ENCODE measurements at places on chromosomes 11 and 22.

DNA sequence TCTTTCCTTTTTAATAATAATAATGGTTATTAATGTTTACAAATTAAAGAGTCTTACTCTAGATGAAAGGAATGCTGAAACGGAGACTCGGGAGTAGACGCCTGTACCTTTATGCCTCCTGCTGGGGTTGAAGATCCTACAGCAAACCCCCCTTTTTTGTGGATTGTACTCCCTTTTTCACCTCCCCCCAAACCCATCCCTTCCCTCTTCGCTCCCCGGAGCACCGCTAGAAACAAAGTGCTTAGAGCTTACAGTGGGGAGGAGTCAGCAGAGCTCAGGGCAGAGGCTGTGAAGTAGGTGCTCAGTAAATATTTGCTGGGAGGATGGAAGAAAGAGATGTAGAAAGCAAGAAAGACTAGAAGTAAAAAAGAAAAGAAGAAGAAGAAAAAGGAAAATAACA, 169.7 kb downstream of the NXPE2 start:
- DNase-seq: no peak

GRCh38 chr11:32318071-32319055, 117.0 kb downstream of the WT1 start:
- no peak for DNase-seq

DNA sequence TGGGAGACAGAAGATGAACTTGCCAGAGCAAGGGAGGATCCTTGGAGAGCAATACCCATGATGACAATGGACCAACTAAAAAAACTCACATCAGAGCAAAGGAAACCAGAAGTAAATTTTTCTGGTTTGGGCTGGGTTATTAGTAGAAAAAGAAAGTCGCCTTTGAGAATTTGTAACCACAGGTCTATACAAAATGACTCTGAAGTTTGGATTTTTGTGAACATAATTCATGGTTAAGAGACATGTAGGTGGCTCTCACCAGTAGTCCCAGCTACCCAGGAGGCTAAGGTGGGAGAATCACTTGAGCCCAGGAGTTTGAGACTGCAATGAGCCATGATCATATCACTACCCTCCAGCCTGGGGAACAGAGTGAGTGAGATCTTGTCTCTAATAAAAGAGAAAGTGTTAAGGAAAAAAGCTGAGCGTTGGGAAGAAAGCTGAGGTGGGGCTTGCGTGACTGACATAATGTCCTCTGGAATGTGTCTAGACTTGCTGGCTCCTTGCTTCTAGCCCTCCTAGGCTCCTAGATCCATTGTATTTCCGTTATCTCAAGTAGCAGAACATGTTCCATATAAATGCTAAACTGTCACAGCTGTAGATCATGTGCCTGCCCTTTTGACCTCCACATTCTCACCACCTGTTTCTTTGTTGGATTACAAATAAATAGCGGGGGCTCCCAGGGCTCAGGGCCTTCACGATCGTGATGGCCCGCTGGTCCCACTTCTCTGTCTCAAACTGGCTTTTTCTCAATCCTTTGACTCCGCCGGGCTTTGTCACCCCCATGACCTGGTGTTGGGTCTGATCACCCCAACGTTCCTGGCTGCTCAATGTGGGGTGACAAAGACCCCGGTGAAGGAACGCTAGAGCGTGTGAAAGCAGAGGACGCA, 56.2 kb upstream of the SC5D start:
- DNase-seq: no peak

DNA sequence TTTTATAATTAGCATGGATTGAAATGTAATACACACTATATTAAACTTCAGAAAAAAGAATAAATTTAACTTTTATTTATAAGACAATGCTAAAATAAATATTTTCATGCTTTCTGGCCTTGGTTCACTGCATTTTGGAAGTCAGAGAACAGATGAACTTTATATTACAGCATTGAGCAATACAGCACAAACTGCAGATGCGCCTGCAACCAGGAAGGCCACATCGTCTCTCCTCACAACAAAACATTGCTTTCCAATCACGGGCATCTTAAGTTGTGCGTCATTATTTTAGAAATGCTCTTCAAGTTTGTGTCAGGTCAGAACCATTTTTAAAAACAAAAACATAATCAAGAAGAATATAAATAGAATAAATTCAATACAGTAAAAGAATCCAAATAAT, 89.3 kb upstream of the CEP126 start:
- DNase-seq: no peak

DNA sequence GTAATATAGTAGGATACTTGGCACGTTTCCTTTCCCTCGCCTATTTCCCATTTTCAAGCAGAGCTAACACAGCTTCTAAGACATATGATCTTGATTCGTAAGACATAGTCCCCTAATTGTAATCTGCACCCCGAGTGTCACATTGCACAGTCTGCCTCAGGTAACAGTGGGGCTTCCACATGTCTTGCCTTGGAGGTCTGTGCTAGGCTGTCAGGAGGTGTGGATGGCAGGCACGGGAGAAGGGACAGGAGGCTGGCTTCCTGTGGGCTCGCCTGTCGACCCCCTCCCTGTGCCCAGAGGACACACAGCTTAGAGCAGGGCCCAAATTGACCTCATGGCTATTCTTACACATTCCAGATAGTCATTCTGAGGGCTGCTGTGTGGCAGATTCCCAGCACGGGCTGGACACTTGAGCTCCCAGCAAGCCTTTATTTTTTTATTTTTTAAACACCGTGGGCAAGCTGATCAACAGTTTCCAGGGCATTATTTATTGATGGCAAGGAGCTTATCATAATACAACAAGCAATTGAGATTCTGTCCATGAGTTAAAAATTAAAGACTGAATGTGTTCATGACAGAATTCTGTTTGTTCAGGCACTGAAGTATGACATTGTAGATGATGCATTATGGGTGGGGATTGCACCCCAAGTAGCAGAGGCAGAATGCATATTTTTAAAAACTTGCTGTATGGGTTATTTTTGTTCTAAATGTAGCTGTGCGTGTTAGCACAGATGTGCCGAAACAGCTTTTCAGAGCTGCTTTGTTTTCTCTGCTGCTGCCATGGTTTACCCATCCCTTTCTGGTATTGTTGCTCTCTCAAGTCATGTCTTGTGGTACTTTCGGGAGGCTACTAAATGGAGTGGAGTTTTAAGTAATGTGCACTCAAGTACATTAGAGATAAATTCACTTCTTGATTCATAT, 113.0 kb downstream of the ATXN10 start:
- DNase-seq: no peak

GRCh38 chr11:73012121-73012863, 129.8 kb downstream of the FCHSD2 start:
- DNase-seq: no peak

DNA sequence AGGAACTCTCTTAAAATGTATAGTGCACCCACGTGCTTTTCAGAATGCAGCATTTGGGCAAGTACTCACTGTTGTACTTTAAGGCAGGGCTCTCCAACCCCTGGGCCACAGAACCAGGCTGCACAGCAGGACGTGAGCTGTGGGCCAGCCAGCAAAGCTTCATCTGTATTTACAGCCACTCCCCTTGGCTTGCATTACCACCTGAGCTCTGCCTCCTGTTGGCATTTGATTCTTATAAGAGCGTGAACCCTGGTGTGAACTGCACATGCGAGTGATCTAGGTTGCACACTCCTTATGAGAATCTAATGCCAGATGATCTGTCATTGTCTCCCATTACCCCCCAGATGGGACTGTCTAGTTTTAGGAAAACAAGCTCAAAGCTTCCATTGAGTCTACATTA, 3.0 kb downstream of the C11orf58 start:
- no peak for DNase-seq

GRCh38 chr22:50526834-50527801, 1.7 kb upstream of the SCO2 start:
- peak; percentile 55 for DNase-seq
